ENCODE measurements at places on chromosomes 2 and 18. TPM values are rescaled to one million over a fixed set of nuclear protein-coding genes. Genes with fewer than 3 reads are reported as not detected.

ATAD2B gene
- polyA plus RNA-seq: 23.6 TPM

DES gene
- polyA plus RNA-seq: 6.0 TPM

- no peak for DNase-seq
Measured at GRCh38 chr18:13616525-13617035, 109.8 kb downstream of the FAM210A start.

GRCh38 chr2:176774766-176775451, 437.7 kb upstream of the HNRNPA3 start:
- no peak for DNase-seq

TCF23 gene
- 0.78 TPM for polyA plus RNA-seq

DNA sequence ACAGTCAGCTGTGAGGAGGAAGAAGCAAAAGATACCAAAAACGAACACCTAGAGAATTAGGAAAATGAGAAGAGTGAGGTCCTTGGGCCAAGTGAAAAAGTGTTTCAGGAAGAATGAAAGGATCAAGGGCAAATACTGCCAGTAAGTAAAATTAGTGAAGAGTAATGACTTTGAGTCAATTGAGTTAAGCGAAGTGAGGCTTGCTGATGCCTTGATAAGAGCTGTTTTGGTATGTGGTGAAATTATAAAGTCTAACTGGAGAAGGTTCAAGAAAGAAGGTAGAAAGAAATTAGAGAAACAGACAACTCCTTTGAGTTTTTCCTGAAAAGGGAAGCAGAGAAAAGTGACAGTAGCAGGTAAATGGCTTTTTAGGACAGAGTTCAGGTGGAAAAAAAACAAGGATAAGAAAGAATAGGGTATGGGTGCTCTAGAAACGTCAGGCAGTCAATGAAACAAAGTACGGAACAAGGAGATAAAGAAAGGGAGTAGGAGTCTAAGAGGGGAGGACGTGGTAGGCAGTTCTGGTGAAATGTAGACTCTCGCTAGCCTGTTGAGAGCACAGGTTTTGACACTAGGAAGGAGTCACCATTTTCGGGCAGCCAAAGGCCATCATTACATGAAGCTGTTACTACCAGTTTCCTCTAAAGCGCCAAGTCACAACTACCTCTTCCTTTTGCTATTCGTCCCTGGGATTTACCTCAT, 42.9 kb downstream of the SMC6 start:
- DNase-seq: no peak

DNA sequence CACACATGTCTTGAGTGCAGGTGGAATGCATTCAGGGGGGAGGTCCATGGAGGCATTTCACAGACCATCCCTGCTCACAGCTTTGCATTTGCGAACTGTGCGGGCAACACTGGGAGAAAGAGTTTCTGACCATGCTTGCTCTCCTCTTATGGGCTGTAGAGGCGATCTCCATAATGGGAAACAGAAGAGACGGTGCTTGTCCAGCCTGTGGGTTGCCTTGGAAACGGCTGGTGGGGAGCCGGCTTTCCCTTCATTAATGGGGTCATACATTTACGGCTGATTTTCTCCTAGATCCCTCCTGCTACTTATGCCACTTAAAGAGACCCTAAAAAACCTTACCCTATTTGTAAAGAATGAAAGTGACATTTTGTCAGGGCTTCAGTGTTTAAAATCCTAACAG, 147.4 kb downstream of the SOX11 start:
- no peak for DNase-seq

DNA sequence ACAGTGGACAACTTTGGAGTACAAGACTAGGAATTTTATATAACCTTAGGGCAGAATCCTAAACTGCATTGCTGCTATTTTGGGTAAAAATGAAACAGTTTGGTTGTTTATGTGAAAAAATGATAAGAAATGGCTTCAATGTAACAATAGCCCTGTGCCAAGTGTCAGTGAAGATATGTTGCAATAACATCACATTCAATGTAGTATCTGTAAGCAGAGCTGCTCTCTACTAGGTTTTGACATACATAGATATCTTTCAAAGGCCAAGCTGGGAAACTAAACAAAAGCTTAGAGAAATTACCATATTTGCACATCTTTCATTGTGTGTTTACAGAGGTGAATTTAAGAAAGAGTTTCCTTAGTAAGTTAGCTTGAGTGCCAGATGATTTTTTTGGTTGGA, 135.0 kb upstream of the DOK6 start:
- no peak for DNase-seq

DNA sequence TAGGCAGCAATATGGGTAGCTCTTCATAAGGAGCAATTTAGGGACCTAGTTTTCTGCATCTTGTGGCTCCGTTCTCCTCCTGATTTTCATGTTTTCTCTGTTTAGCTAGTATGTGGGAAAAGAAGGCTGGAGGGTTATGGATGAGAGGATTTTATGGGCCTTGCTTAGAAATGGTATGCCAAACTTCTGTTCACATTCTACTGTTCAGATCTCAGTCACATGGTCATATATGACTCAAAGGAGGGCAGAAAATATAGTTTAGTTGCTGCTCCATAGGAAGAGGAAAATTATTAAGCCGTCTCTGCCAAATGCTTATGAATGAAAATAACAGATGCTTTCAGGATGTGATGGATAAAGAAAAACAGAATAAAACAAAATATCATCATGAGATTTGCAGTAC, 361.8 kb upstream of the CWC22 start:
- DNase-seq: no peak

GRCh38 chr2:143588746-143589145, 459.5 kb downstream of the ARHGAP15 start:
- DNase-seq: no peak

REG3G gene
- polyA plus RNA-seq: not detected

PKDCC gene
- 386 TPM for polyA plus RNA-seq

DNA sequence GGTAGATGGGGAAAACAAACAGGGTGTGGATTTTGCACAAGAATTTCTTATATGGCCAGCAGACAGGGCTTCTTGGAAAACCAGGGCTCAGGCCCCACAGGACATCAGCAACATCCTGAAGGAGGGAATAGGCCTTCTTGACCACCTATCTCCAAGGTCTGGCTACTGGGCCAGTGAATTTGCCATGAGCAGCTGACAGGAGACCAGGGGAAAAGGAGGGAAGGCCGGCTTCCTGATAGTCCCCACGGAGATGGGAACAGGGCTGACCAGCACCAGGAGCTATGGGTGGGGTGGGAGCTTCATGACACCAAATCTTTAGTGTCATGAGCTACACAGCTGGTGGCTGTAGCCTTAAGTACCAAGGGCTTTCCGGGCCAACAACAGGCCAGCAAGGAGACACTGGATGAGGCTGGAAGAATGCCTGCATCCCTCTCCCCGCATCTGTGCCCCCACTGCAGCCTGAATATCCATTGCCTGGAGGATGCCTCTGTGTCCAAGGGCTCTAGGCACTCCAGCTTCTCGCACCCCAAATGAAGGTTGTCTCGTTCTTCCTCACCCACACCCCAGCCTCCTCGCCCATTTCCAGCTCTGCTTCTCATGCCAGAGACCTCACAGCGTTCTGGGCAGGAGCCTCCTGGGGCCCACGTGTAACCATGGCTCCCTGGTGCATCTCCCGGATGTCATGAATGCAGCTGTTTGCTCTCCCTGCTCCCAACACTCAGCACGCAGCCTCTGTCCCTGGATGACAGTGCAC, 74.8 kb downstream of the EMX1 start:
- DNase-seq: no peak

- DNase-seq: no peak
Measured at GRCh38 chr2:217071416-217071815, 211.6 kb upstream of the TNP1 start.

SLC4A3 gene
- 9.0 TPM for polyA plus RNA-seq

C1QL2 gene
- polyA plus RNA-seq: not detected

TSGA10 gene
- polyA plus RNA-seq: 4.6 TPM

DNA sequence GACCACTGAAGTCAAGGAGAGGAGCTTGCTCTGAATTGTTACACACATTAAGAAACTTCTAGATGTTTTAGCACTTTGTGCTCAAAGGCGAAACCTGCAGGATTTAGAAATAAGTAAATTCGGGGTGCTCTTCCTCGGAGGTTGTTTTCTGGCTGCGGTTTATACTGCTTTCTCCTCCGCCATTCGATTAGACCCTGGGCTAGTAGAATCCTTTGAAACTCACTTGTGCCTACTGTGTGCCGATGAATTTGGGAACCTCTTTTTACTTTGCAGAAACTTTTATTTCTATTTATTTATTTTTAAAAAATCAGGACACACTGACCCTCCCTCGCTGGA, 3.5 kb downstream of the MEIS1 start:
- no peak for DNase-seq

GRCh38 chr2:150681120-150681804, 193.8 kb upstream of the RND3 start:
- no peak for DNase-seq
